Stimulated activated CD8-positive, alpha-beta memory T cell treated with anti-CD3 and anti-CD28 coated beads, Interleukin-12 subunit alpha, Interleukin-12 subunit beta, amount 100 ng/mL, for 1 hour (primary cell): ENCODE measurements at places on chromosomes 2 and 18.

DNA sequence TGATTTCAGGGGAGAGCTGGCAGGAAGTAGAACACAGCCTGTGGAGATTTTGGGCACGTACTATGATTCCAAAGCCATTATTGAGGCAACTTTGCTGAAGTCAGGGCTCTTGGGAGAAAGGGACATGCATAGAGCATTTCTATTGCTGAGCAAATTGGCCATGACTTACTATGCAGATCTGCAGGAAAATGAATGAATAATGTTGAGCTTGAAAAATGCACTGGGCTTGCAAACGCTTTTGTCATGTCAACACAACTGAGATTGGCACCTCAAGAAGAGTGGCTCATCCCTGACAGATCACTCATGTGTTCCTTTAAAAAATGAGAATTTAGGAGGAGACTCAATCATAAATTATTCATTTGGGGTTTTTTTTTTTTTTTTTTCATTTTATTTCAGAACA, 230.5 kb downstream of the MBD2 start:
- DNase-seq: no peak

DNA sequence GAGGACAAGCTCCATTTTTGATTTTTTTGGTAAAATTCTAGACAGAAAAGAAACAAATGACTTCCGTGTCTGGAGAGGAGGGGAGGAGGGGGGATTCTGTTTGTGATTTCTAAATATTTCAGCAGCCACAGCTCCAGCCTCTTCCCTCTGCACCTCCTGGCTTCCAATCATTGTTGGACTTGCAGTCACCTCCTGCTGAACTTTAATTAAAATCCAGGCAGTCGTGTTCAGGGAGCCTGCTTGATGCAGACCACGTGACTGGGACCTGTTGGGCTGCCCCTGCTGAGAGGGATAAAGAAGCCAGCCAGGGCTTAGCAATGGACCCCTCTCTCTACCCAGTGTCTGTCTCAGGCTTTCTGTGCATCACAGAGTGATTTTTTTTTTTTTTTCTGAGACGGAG, 115.1 kb downstream of the SH3BP4 start:
- no peak for DNase-seq

DNA sequence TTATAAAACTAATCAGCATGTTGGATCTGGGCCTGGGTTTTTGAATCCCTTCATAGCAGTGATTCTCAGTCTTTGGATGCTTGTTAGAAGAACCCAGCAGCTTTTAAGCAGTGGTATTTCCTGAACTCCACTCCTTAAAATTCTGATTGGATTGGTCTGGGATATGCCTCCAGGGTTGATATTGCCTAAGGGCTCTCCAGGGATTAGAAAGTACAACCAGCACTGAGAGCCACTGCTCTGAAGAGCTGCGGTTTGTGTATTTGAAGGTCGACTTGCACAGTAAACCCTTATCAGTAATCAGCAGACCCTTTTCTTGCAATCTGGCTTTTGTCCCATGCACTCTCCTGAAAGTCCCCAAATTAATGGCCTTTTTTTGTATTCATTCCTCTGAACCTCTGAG, 17.0 kb upstream of the RBMS1 start:
- DNase-seq: no peak

GRCh38 chr18:63078471-63078870, 241.1 kb downstream of the BCL2 start:
- no peak for DNase-seq

DNA sequence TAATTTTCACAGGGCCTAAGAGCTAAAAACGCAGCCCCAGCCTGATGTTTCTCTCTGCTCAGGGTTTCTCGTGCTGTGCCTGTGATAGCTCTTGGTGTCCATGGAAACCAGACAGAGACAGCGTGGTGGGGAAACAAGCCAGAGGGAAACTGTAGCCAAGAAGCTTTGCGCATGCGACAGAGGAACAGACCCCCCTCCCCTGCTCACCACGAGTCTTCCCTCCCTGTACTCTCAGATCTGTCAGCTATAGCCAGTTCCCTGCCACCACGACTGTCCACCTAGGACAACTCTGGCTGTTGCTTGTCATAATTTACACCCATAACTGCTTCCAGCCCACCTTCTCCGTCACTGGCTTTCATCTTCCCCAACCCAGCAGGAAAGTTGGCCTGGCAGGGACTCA, 13.2 kb upstream of the DNAJC27 start:
- no peak for DNase-seq

DNA sequence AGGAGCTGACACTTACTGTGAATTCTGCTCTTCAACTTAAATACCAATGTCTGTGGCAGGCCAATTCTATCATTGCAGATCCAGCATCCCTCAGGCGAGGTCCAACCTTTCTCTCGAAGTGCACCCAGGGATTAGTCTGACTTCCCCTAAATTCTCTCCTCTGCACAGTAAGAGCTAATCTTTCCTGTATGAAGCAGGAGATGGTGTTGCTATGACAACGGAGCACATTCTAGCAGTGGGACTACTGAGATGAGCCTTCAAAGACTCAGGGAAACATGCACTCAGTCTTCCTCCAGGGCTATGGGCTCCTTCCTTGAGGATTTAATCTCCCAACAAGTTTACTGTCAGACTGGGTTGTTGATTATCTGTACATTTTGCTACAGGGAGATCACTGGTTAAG, 176.3 kb downstream of the NOL4 start:
- DNase-seq: no peak

DNA sequence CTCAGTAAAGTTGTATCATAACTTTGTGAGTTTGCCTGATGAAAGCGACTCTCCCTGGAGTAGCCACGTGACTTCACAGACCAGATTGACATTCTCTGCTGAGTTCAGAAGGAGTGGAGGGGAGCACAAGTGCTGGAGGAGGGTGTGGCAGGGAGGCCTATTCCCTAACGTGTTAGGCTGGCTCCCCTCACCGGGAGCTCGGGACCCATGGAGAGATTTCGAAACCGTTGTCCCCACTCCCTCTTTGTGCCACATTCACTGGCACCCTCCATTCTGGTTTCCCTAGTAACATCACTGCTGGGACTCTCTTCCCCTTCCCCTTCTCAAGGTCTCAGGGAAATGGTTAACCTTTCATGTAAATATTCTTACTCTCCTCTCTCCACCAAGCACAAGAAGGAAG, 279.9 kb downstream of the ALPK2 start:
- no peak for DNase-seq

GRCh38 chr2:241876528-241877196, 7.1 kb downstream of the RTP5 start:
- DNase-seq: no peak

GRCh38 chr18:49098386-49098785, 147.6 kb upstream of the SMAD7 start:
- DNase-seq: no peak

DNA sequence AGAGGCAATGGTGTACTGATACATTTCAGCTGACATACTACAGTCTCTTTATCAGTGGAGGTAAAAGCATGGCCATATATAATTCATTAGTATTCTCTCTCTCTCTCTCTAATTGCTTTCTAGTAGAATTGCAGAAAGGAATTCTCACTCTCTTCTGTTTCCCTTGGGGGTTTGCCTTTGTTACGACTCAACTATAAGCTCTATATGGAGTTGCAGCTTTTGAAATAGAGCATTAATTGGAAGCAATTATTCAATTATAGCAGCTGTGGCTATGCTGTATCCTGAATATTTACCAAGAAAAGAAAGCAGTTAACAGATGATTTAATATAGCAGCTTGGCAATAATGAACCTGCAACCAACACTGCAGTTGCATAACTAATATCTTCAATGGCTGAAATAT, 132.7 kb upstream of the STON1 start:
- no peak for DNase-seq

DNA sequence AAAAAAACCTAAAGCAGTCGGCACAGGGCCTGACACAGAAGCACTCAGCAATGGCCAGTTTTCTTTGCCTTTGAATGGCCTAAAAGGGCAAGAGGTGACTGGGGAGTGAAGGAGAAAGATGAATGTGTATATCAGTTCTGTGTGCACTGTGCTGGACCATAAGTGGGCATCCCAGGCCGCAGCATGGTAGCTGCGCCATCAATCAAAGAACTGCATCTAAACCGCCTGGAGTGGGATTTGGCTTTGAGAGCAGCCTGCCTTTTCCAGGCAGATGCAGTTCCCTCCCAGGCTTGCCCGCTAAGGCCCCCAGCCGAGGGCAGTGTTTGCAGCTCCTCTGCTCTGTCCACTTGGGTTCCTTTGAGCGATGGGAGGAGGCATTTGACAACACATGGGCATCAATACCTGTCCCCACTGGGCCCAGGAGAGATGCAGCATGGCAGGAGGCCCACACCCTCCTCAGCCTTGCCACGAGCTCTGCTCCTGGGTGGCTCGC, 144.1 kb downstream of the FAM210A start:
- no peak for DNase-seq

GRCh38 chr2:189164746-189165145, 14.8 kb downstream of the COL5A2 start:
- DNase-seq: no peak

- no peak for DNase-seq
These were observed 11.3 kb downstream of the SMAD7 start for GRCh38 chr18:48939205-48940097.

DNA sequence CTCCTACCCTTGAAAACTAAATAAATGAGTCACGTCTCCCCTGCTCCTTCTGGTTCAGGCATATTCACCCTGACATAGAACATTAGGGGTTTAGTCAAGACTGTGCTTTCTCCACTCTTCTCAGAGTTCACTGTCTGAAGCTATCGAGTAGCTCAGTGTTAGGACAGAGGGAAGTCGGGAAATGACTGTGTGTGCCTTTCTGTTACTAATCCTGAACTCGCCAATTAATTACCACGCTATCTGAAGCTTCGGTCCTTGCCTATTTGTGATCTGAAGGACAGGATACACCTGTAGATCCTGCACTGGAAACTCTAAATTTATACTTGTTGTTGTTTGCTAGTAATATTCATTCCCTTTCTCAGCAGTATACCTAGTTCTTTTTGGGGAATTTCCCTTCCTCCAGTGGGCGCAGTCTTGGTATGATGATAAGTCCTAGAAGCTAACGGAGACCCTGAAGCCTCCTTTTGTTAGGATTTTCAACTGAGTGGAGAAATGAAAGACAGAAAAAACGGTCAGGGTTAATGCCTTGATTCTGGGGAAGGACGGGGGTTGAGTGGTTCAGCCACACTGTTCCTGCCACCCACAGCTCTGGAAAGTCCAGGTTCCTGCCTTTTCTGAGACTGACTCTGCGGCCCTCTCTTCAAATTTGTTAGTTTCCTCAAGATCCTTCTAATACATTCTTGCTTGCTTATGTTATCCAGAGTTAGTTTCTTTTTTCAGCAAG, 218.0 kb downstream of the DLGAP1 start:
- DNase-seq: no peak

GRCh38 chr2:64604155-64604554, 49.6 kb downstream of the SERTAD2 start:
- no peak for DNase-seq

- no peak for DNase-seq
These were observed 22.6 kb upstream of the BCL2 start for GRCh38 chr18:63342206-63342605.

- DNase-seq: no peak
These were observed 178.1 kb downstream of the RAB3GAP1 start for GRCh38 chr2:135230150-135230549.

DNA sequence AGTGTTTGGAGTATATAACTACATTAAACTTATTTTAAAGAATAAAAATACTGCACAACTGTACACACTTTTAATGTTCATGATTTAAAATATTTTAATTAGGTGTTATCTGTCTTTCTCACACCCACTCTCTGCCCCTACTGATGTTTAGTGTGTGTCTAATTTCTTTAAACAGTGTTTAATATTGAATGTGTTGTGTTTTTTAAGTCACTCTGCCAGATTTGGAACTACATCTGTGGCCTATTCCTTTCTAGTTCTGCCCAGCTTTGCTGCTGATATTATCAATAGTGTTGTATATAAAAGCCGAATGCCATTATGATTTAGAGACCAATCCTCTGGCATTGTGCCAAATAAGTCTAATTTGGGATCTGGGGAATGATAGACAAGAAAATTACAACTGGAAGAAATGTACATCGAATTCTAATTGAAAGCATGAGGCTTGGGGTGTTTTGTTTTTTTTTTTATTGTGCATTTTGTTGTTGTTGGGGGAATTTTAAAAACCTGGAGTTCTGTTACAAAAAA, 398.0 kb downstream of the CPS1 start:
- DNase-seq: no peak

- DNase-seq: no peak
These were observed 121.6 kb upstream of the CDC42EP3 start for GRCh38 chr2:37793004-37793403.

- no peak for DNase-seq
These were observed 654.5 kb upstream of the CDH2 start for GRCh38 chr18:28831476-28831875.

GRCh38 chr2:56130463-56131070, 53.2 kb upstream of the CCDC85A start:
- no peak for DNase-seq

DNA sequence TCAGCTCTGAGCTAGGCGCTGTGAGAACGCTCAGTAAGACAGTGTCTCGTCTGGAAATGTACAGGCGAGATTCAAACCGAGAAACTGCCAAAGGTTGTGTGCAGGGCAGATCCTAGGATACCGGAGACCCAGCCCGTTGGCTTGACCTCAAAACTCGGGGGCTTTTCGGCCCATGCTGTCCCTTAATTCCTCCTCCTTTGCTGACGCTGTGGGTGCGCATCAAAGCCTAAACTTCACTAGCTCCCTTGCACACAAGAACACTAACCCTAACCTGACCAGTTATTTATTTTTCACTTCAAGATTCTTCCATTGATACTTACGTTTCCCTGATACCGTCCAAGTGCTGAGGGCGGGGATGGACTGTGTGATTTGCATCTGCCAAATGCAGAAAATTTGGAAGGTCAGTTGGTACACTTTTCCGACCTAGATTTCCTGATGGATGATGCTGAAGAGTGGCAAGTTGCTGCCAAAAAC, 1.0 kb upstream of the AAK1 start:
- DNase-seq: no peak

DNA sequence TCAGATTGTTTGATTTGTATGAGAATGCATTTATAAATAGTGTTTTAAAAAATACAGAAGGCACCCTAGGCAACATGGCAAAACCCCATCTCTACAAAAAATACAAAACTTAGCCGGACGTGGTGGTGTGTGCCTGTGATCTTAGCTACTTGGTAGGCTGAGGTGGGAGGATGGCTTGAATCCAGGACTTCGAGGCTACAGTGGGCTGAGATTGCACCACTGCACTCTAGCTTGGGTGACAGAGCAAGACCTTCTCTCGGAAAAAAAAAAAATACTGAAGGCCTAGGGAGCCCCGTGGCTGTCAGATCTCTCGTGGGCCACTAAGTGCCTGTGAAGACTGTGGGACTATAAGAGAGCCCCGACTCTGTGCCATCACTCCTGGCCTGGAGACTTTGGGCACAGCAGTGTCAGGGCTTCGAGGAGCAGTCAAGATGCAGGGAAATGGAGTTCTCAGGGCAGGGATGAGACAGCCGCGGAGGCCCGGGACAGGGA, 40.5 kb downstream of the MYO7B start:
- no peak for DNase-seq

GRCh38 chr2:74755386-74755785, 78.5 kb upstream of the HK2 start:
- DNase-seq: no peak
